D341Med (cell line): ENCODE measurements at places on chromosomes 6 and 20.

GRCh38 chr20:53657732-53658131 is 64.1 kb upstream of the ZNF217 start:
- no peak for DNase-seq

GRCh38 chr20:63136296-63136695 is 79.6 kb downstream of the YTHDF1 start:
- DNase-seq = no peak

- DNase-seq = no peak
Measured at GRCh38 chr6:46961232-46961631, 39.5 kb upstream of the ADGRF5 start.

GRCh38 chr20:60254901-60255411 is 296.7 kb downstream of the CDH26 start:
- no peak for DNase-seq

- no peak for DNase-seq
Measured at GRCh38 chr20:54227241-54227640, 19.4 kb downstream of the PFDN4 start.

- no peak for DNase-seq
Measured at GRCh38 chr6:3393836-3394202, 63.0 kb downstream of the SLC22A23 start.

DNA sequence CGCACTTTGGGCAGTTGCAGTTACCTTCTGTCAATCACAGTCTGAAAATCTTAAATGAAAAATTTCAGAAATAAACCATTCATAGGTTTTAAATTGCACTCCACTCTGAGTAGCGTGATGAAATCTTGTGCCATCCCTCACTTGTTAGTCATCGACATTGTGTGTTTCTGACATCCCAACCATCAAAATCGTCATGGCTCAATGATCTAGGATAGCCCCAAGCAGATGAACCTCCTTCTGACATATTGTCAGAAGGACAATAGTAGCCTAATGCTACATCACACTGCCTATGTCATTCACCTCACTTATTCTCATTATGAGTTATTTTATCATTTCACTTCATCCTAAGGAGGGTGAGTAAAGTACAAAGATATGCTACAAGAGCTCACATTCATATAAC is 284.8 kb downstream of the PTPRK start:
- no peak for DNase-seq

DNA sequence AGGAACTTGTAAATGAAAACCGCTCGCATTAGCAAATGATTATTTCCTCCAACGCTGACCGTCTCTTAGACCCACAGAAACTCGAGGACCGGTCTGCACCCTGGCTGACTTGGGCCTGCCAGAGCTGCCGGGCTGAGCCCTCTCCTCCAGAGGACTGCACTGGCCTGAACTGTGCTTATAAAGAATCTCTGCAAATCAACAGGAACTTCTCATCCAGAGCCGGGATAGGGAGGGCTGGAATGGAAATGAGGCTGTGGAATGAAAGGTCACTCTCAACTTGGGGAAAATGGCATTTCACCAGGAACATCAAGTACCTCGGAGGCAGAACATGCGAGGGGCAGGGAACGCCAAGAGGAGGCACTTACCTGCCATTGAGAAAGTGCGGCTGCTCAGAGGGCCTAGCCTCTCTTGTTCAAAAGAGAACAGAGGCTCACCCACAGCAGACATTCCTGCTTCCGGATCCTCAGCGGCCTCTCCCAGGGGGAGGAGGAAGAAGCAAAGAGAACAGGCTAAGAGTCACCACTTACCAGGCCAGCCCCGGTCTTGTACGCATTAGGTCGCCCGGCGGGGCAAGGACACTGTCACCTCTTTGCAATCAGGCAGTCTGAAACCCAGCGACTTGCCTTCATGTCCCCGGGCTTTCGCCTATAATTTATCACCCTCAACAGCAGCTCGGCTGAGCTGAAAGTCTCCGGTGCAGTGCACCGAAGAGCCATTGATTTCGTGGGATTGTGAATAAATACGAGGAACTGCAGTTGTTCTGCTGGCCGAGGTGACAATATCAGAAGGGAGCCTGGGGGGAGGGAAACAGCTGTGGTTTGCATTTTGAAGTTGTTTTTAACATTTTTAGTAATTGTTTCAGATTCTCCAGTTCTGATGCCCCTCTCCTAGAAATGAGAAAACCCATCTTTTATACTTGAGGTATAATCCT is 37.6 kb downstream of the ZMYND8 start:
- no peak for DNase-seq

DNA sequence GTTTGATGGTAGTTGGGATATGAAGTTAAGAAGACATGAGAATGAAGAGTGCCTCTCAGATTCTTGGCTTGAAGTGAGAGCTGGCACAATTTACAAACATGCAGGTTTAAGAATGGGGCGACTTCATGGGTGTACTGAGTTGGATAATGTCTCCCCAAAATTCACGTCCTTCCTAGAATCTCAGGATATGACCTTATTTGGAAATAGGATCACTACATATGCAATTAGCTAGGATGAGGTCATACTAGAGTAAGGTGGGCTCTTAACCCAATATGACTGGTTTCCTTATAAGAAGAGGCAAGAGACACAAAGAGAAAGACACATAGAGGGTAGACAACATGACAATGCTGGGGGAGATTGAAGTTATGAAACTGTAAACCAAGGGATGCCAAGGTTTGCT is 5.2 kb downstream of the PKIB start:
- DNase-seq = no peak
